ENCODE measurements at places on chromosomes 16 and 17.

GRCh38 chr16:3574195-3574594 is 3.0 kb downstream of the NLRC3 start:
- DNase-seq = no peak

DNA sequence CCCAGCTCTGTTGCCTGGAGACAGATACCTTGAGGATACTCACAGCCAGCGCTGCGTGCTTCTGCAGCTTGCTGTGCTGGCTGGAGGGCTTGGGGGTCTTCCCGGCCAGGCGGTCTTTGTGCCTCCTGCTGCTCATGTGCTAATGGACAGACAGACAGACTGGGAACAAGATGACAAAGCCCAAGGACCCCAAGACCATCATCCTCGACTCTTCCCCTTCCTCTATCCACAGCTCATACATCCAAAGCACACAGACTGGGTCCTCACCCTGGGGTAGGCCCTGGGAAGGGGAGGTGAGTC is 7.7 kb downstream of the NKIRAS2 start:
- no peak for DNase-seq

GRCh38 chr17:31260151-31260550 is 36.9 kb downstream of the OMG start:
- DNase-seq = no peak

GRCh38 chr17:32971171-32971570 is 20.5 kb upstream of the SPACA3 start:
- DNase-seq = no peak

DNA sequence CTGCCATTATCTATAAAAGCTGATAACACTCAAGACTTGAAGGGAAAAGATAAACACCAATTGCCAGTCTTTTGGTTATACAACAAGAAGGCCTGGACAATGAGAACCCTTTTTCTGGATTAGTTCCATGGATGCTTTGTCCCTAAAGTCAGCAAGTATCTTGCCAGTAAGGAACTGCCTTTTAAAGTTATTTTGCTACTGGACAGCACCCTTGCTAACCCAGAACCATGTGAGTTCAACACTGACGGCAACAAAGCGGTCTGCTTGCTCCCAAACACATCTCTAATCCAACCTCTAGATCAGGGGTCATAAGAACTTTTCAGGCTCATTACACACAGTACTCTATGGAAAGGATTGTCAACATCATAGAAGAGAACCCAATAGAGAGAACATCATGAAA is 25.3 kb upstream of the ABCA6 start:
- no peak for DNase-seq

- DNase-seq = no peak
These were observed 12.7 kb upstream of the MEOX1 start for GRCh38 chr17:43674394-43674793.

DNA sequence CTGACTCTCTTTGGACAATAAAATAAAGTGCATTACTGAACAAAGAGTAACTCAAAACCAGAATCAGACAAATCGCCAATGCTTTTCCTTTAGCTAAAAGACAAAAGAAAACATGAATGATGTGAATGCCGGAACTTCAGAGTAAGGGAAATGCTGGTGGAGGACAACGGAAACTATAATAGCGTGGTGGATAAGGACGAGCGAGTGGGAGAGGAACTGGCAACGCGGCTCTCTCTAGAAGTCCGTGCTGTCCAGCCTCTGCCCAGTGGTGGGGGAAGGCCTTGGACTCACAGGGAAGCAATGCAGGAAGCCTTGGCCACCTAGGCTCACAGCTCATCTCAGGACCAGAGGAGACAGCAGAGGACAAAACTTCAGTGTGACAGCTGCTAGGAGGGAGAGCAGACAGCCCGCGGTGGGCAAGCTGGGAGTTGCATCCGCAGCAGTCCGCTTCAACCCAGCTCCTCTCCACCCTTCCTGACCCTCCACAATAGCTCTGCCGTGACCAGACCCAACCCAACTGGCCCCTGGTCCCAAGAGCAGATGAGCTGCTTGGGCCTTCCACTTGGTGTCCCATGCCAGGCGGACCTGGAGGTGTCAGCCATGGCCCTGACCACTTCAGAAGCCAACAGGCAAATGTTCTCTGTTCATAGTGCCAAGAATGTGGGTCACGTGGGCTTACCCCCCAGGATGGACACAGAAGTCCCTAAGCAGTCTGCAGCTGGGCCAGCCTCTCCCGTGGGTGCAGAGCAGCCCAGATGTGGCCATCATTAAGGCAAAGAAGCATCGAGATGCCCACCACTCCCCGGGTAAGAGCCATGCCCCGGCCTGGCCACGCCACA is 5.3 kb upstream of the FAAP100 start:
- DNase-seq = no peak

- DNase-seq = peak; percentile 76
These were observed 659.2 kb upstream of the SOX9 start for GRCh38 chr17:71461498-71462169.

DNA sequence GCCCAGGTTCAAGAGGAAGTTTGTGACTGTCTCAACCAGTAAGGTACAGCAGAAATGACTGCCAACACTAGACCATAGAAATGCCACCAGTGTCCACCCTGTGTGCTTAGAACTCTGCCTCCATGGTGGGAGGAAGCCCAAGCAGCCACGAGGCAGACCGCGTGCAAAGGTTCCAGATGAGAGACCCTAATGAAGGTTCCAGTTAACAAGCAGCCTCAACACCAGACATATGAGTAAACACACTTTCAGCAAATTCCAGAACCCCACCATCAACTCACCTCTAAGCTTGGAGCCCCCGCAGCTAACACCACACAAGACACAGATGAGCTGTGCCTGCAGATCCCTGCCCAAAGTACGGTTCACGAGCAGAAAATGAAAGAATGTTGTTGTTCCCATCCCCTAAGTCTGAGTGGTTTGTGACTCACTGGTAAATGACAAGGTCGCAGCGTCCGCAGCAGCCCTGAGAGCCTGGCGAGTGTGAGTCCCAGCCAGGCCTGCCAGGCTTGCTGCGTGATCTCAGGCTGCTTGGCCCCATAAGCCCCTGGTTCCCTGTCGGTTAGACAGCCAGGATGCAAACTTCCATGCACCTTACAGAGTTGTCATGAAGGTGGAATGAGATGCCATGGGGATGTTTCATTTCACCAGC is 193.7 kb downstream of the C16orf95 start:
- no peak for DNase-seq

DNA sequence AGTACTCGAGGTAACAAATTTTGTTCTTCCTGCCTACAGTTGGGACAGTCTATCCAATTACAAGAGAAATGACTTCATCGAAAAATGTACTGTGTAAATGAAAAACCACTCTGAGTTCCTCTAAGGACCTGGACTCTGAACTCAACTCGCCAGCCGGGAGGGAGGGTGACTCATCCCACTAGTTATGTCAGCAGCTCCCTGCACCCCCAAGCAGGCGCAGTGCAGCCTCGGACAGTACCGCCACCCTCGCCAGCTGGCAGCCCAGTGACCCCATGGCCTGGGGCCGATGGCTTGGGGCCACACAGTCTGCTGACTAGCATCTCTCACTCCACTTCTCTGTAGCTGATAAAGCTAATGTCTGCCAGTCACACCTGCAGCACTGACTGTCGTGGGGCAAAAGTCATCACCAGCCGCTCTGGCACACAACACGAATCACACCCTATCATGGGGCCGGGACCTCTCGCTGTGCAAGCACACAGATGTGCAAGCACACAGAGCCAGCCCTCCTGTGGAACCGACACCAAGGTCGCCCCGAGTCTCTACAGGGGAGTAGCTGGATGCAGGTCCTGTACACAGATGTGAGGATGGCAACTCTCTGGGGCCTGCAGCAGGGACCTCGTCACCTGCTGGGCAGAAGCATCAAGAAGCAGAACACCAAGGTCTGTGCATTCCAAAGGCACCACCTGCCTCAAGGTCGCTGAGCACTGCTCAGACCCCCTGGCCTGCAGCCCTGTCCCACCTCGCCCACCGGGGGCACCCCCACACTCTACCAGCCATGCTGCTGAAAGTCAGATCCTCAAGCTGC is 5.7 kb downstream of the CSNK1D start:
- no peak for DNase-seq

- DNase-seq = no peak
These were observed 7.8 kb upstream of the TBC1D3B start for GRCh38 chr17:36184023-36184765.

- no peak for DNase-seq
These were observed 32.8 kb downstream of the XYLT1 start for GRCh38 chr16:17437981-17438380.

GRCh38 chr17:57662644-57663308 is 82.3 kb downstream of the CCDC182 start:
- DNase-seq = peak; percentile 97

GRCh38 chr16:4868535-4868934 is 21.3 kb downstream of the UBN1 start:
- DNase-seq = no peak

DNA sequence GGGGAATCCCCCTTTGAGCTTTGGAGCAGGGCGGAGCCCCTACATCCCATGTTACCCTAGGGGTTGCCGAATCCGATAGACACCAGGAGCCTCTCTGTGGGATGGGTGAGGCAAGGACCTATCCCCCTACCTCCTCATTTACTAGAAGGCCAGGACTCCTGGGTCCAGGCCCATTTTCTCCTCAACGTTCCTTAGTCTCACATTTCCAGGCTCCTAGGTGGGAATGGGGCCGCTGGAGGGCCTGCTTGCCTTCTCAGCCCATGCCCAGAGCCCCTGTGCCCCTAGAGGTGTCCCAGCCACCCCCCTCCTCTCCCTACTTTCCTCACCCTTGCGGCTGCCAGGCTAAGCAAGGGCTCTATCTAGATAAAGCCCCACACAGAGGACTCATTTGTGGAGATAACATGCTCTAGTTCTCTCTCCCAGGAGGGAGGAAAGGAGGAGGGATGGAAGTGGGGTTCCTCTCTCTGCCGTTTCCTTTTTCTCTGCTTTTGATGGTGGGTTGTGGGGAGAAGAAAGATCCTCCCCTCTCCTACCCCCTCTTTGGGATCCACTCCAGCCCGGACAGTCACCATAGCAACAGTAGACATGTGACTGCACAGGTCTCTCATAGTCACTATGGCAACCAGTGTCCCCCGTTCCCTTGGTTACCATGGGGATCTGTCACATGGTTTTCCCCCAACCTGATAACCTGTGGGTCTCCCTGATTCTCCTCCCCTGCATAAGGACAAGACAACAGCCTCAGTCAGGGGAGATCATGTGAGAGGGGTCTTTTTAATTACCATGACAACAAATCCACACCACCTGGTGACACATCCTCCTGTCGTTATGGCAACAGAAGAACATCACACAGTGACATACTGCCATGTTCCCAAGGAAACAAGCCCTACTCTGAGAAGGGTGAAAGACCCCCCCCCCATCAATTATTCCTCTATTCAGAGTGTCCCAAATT is 5.2 kb downstream of the CACNA1G start:
- peak; percentile 82 for DNase-seq

- DNase-seq = no peak
These were observed 139.3 kb downstream of the CDH11 start for GRCh38 chr16:64982581-64982980.

DNA sequence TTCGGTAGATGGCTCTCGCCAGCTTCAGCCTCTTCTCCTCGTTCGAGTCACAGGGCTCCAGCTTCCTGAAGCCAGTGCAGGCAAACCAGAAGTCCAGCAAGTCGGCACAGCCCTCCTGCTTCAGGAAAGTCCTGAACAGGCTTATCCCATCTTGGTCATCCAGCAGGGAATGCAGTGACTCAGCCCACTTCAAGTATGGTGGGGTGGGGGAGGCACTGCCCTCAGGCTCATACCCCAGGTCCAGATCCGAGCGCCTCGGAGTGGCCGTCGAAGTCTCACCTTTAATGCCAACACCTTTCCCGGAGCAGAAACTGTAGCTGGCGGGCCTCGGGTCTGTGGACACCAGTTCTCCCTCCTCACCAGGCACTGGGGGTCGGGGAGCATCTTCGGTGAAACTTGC is 5.9 kb downstream of the AXIN1 start:
- peak; percentile 1 for DNase-seq

DNA sequence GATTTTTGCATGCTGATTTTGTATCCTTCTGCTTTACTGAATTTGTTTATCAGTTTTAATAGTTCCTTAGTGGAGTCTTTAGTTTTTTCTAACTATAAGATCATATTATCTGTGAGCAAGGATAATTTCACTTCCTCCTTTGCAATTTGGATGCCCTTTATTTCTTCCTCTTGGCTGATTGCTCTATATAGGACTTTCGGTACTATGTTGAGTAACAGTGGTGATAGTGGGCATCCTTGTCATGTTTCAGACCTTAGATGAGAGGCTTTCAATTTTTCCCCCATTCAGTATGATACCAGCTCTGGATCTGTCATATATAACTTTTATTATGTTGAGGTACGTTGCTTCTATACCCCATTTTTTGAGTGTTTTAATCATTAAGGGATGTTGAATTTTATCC is 224.5 kb upstream of the CNTNAP4 start:
- DNase-seq = no peak

GRCh38 chr16:28974437-28975157 is at the start of gene SPNS1:
SPNS1 (plus strand) TSS chr16:28974778; CDS start chr16:28975152, 374 bp downstream.
- peak; percentile 99 for DNase-seq

GRCh38 chr17:61361084-61361483 is 38.6 kb upstream of the TBX2 start:
- DNase-seq = no peak

GRCh38 chr16:25542306-25542705 is 149.5 kb upstream of the HS3ST4 start:
- no peak for DNase-seq

DNA sequence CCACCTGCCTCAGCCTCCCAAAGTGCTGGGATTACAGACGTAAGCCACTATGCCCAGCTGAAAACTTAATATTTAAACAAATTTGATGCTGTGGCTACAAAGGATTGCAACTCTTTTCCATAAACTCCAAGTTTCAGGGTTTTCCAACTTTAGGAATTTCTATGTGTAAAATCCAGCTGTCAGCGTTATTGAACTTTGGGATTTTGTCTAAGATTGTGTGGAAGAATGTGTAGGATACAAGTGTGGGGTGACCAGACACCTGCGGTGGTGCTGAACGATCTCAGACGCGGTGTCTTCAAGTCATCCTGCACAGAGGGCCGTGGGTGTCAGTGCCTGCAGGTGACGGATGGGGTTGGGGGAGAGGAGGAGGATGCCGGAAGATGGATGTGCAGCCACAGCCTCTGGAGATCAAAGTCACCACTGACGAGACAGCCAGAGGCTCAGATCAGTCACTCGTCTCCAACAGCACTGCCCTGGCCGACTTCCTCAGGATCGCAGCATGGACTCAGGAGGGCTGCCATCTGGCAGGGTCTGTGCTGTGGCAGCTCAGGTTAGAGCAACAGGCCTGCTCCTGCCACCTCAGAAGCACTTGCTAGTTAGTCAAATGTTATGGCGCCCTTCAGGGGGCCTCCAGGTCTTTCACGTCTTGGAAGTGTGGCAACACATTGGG is 13.0 kb downstream of the ACSF3 start:
- DNase-seq = no peak

- peak; percentile 86 for DNase-seq
These were observed at the start of gene SRCIN1 for GRCh38 chr17:38605841-38606645. SRCIN1 (minus strand) TSS chr17:38605952; CDS start chr17:38605705, 247 bp downstream.

- no peak for DNase-seq
These were observed 65.0 kb downstream of the CBLN1 start for GRCh38 chr16:49216593-49216992.

GRCh38 chr16:14354561-14355351 is 275.3 kb downstream of the PARN start:
- DNase-seq = no peak
